ENCODE measurements at places on chromosomes 11 and 22. TPM values are rescaled to one million over a fixed set of nuclear protein-coding genes. Genes with fewer than 3 reads are reported as not detected.

DNA sequence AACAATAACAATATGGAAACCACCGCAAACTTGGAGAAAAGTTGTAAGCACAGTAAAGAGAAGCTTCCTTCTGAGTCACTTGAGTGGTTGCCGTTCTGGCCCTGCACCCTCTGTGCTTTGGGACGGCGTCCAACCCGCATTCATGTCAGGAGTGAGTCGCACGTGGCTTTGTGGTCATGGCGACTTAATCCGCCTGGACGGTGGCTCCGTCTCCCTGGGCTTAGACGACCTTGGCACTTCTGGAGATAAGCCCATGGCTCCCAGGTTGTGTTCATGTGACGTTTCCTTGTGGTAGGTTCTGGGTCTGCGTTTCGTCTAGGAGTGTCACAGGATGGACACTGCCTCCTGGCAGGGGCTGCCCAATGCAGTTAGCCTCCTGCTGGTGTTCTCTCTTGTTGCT lies 40.5 kb downstream of the TPCN2 start:
- DNase-seq, result no peak

DNA sequence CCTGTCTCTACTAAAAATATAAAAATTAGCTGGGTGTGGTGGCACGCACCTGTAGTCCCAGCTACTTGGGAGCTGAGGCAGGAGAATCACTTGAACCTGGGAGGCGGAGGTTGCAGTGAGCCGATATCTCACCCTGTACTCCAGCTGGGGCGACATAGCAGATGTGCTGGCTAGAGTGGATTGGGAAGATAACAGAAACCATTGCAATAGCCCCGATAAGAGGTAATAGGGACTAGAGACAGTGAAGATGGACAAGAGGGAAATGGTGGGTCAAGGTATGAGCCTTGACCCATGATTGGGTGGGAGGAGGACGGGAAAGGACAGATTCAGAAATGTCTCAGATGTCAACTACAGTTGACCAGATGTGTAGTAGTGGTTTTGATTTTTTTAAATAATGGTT lies 6.1 kb downstream of the SWAP70 start:
- no peak for DNase-seq

FXYD6 gene
- 445 TPM for polyA plus RNA-seq

- no peak for DNase-seq
Measured at GRCh38 chr22:44956840-44957767, 52.7 kb downstream of the PHF21B start.

DNA sequence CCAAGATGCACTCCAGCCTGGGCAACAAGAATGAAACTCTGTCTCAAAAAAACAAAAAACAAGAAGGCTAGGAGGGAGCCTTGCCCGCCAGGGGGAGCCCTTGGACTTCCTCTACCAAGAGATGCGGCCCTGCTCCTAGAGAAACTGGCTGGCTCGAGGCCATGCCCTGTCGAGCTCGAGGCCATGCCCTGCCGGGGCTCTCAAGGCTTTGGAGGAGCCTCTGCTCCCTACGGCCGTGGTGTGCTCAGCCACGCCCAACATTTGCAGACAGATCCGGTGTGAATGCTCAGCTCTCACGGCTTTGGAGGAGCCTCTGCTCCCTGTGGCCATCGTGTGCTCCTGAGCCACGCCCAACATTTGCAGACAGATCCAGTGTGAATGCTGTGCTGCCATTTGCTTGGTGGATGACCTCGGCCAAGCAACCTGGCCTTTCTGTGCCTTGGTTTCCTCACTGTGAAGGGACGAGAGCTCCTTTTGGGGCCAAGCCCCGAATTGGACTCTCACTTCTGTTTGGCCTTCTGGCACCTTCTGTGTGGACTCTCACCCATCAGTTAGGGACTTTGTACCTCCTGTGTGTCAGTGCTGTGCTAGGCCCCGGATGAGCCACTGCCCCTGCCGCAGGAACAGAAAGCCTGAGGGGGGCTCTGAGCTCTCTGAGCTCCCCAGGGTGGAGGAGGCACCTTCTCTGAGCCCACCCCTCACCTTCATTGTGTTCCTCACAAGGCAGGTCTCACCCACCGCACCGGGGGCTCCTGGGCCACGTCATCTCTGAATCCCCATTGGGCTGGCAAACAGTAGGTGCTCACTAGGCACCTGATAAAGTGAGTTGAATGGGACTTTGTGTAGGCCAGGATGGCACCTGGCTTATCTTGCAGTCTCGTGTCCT lies 14.1 kb downstream of the C11orf24 start:
- peak; percentile 97 for DNase-seq

GRCh38 chr11:61194981-61195695 lies 8.2 kb upstream of the PGA3 start:
- DNase-seq, result no peak

ATG16L2 gene
- 29.2 TPM for polyA plus RNA-seq

- DNase-seq, result no peak
Measured at GRCh38 chr11:4060182-4060923, 34.2 kb upstream of the RRM1 start.

- DNase-seq, result no peak
Measured at GRCh38 chr11:1102996-1103395, 28.3 kb downstream of the MUC2 start.

GRCh38 chr11:44861849-44862557 lies 88.7 kb downstream of the TP53I11 start:
- peak; percentile 77 for DNase-seq

PLEKHB1 gene
- polyA plus RNA-seq, result 1.4 TPM

- no peak for DNase-seq
Measured at GRCh38 chr22:44520465-44521094, 22.5 kb upstream of the RTL6 start.

GRCh38 chr11:34192481-34193401 lies 87.3 kb downstream of the NAT10 start:
- DNase-seq, result peak; percentile 68

LMO1 gene
- 0.18 TPM for polyA plus RNA-seq

PTS gene
- polyA plus RNA-seq, result 35.5 TPM

- DNase-seq, result no peak
Measured at GRCh38 chr11:7670641-7671040, 2.7 kb downstream of the CYB5R2 start.

GRCh38 chr11:121512468-121513465 lies 60.0 kb upstream of the SORL1-AS1 start:
- DNase-seq, result no peak

DNA sequence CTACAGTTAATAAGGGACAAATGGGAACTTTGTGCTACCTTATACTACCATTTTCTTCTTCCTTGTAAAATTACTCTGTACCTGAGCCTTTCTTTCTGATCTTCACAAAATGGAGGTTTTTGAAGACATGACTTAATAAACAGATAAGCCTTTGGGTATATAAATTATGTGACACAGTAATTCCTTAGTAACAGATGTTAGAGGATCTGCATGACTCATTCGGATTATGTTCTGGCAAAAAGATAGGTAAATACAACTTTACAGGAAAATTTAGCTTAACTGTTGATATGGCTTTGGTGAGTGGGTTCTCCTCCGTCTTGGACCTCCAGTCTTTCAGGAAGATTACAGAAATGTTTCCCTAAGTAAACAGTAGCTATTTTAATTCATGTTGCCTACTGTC lies 61.8 kb downstream of the BID start:
- DNase-seq, result no peak

DNA sequence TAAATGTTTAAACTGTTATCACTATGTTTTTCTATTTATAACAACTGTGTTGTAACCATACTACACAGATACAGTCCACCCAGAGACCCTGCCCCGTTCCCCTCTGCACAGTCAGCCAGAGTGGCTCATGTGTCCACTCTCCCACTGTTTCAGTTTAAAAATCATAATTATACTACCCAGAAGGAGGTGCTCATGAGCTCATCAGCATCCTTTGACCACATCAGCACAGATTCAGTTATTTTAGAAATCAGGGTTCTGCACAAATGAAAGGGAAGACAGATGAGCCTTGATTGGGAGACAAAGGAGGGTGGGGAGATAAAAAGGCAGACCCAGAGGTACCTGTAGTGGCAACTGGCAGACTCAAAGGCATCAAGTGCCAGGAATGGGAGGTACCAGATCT lies 124.3 kb downstream of the RCN1 start:
- no peak for DNase-seq

- no peak for DNase-seq
Measured at GRCh38 chr22:46590334-46590733, 29.9 kb upstream of the GRAMD4 start.

CDC45 gene
- polyA plus RNA-seq, result 0.46 TPM

THYN1 gene
- polyA plus RNA-seq, result 68.4 TPM

DNA sequence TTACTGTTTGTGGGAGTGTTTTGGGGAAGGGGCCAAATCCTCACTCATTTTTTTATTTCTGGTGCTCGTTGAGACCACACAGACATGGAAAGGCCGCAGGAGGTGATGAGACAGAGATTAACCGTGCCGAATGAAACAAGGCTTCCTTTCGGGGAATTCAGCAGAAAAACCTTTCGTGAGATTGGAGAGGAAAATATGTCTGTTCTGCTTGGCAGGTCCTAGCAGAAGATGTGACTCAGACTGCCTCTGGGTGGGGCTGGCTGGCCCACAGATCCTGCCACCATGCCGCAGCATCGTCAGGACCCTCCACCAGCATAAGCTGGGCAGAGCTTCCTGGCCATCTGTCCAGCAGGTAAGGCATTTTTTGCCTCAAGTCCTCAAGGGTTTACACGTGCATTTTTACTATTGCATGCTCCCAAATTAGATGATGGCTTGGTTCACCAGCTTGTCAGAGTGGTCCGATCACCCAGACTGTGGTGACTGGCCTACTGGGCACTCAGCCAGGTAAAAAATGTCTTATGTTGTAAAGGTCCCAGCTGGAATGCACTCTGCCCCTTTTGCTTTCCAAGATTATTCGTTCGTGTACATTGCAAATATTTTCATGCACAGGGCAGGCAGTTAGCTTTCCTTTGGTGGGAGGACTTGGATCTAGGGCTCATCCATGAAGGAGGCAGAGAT lies 1.5 kb downstream of the DDB2 start:
- DNase-seq, result peak; percentile 36

DNA sequence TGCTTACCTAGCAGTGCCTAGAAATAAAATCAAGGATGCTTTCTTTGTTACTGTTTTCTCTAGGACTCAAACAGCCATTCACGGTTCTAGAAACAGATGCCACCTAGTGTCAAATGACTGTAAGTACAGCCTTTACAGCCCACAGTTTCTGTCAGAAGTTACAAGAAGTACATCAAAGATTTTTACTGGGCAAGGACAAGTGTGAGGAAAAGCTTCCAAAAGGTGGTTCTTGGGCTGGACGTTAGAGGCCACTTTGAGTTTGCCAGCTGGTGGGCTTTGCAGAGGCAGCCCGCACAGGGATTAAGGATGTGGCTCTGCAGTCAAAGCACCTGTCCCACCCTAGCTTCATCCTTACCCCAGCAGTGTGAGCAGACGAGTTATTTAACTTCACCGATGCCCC lies 6.9 kb downstream of the KMT5B start:
- DNase-seq, result no peak

OR5T2 gene
- polyA plus RNA-seq, result not detected

- no peak for DNase-seq
Measured at GRCh38 chr11:94837317-94837716, 69.2 kb downstream of the AMOTL1 start.

DNA sequence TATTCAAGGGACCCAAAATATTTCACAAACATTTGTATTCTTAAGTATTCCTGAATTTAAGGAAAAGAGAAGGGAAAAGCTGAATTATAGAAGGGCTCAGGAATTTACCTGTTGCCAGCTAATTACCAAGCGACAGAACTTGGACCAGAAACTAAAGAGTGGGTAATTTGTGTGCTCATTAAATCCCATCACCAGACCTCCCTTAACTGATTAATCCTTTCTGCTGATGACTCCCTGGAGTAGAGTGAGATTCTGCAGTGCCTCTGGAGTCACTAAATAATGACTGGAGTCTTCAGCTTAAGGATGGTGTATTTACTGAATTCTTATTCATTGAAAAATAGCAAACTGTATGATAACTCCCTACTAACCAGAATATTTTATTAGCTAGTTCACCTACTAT lies 74.0 kb upstream of the RAB1B start:
- DNase-seq, result no peak

GRCh38 chr11:88183233-88183632 lies 8.0 kb upstream of the RAB38 start:
- DNase-seq, result no peak

HIC2 gene
- 1.3 TPM for polyA plus RNA-seq

- DNase-seq, result no peak
Measured at GRCh38 chr11:79482800-79483199, 42.0 kb upstream of the TENM4 start.

- no peak for DNase-seq
Measured at GRCh38 chr11:30387891-30388861, 65.3 kb downstream of the ARL14EP start.

GRCh38 chr11:132604431-132604830 lies 927.9 kb downstream of the OPCML start:
- no peak for DNase-seq

C11orf58 gene
- 166 TPM for polyA plus RNA-seq

DNA sequence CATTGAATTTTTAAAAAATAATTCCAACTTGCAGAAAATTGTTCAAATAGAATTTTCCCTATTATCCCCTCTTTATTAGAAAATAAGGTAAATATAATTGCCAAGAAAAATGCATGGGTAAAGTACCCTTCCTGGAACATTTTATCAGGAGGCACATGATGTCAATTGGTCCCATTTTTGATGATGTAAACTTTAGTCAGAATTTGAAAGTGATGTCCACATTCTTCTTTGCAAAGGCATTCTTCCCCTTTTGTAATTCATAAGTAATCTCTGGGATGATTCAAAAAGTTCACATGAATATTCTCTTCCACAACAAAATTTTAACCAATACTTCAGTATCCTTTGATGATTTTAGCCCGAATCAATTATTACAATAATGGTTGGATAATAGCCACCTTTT lies 86.9 kb upstream of the ANO3 start:
- no peak for DNase-seq

TMEM126B gene
- polyA plus RNA-seq, result 34.8 TPM

DNA sequence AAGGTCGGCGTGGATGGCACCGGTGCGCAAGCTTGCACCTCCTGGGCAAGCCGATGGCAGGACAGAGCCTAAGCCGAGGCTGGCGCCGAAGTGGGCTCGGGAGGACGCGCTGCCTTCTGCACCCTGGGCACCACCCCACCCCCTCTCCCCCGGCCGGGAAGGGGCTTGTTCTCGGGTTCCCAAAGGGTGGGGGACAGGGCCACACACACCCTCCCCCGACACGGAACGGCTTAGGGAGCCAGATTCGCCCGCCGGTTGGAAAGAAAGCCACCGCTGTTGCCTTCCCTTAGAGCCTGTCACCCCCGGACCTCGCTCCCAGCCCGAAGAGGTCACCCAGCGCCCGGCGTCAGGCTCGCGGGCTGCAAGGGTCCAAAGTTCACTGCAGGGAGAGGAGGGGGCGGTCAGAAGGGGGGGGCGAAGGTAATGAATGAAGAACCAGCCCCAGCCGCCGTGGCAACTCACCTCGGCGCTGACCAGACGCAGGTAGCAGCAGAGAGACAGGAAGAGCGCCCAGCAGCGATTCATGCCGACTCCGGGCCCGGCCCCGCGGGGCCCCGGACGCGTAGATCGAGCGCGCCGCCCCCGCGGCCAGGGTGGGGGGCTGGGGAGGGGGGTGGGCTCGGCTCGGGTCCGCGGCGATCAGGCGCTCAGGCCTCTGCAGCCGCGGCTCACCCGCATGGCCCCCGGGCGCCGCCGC lies 1.2 kb downstream of the PDGFB start:
- no peak for DNase-seq

Measured in ovary (tissue), 10 donors.